ENCODE measurements at places on chromosomes 7 and 10.

DNA sequence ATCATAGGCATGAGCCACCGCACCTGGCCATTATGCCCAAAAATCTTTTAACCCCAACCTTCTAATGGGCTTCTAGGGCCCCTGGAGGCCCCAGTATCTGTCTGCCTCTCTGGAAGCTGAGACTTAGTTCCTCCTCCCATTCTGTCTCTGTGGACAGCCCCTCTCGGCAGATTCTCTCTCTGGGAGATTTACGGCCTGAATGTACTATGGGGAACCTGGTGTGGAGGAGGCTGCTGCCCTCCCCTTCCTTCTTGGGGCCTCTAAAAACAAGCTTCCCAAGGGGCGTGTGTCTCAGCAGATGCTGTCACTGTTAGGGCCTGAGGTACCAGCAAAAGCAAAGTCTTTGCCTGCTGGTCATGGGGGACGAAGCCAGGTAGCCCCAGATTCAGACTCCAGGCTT is 35.8 kb upstream of the PRKAR1B start:
- DNase-seq = no peak

GRCh38 chr7:155163696-155164095 is 93.6 kb downstream of the HTR5A start:
- no peak for DNase-seq

DNA sequence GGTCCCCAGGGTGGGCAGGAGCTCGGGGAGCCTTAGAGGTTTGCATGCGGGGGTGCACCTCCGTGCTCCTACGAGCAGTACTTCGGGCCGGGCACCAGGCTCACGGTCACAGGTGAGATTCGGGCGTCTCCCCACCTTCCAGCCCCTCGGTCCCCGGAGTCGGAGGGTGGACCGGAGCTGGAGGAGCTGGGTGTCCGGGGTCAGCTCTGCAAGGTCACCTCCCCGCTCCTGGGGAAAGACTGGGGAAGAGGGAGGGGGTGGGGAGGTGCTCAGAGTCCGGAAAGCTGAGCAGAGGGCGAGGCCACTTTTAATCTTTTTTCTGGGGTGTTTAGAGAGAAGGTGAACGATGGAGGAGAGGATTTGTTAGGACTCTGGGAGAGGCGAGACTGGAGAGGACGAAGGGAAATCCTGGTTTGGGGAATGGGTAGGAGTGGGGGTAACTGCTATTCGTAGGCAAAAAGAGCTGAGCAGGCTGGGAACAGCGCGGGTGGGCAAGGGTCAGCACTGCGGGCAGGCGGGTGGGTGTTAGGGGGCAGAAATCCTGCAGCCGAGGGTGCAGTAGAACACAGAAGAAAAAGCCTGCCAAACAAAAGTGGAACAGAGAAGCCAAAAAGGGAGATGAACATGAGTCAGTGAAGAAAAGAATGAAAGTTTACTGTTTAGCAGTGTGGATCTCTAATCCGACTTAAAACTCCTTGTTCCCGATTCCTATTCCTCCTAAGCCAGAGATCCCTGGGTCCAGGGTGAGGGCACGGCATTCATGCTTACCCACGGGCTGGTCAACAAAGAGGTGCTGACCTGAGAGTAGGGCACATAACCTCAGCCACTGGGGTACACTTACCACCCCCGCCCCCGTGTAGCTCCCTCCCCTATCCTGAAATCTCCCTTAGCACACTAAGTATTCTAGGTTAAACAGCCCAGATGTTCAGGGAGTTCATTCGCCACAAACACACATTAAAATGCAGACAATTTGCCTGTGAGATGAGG is 26.9 kb downstream of the PRSS2 start:
- DNase-seq = no peak

GRCh38 chr10:83410570-83410969 is 728.7 kb upstream of the GHITM start:
- DNase-seq = no peak

DNA sequence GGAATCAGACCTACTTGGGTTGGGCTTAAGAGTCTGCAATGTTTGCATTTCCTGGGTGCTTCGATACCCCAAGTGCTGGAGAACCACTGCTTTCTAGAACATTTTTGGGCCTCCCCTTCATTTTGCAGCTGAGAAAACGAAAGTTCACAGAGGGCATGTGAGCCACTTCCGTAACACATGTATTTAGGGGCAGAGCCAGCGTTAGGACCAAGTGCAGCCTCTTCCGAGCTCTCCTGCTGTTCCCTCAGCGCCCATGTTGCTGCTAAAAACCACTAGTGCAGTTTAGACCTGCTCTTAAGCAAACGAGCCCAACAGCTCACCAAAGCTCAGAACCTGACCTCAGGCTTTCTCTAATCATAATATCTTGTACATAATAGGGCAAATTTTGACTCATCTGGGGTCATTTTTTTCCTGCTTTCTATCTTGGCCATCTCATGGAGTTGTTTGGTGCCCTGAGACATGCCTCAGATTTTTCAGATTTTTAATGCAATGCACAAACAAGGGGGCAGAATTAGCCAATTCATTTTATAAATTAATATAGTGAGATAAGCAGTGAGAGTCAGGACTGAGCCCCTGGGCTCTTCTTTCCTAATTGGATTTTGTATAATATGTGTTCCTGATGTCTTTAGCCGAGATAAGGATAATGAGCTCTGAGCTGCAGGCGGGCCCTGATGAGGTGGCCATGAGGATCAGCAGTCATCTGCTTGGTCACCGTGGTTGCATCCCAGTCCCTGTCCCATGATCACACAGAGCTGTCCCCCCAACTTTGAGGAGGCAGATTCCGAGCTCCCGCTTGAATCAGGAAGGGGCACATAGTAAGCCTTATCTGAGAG is 12.9 kb downstream of the BAG3 start:
- DNase-seq = peak; percentile 67

GRCh38 chr7:125193263-125193662 is 263.6 kb upstream of the POT1 start:
- DNase-seq = no peak

- no peak for DNase-seq
Measured at GRCh38 chr7:150993511-150993910, 2.7 kb downstream of the NOS3 start.

- DNase-seq = peak; percentile 33
Measured at GRCh38 chr10:93288679-93289634, 193.2 kb downstream of the MYOF start.

DNA sequence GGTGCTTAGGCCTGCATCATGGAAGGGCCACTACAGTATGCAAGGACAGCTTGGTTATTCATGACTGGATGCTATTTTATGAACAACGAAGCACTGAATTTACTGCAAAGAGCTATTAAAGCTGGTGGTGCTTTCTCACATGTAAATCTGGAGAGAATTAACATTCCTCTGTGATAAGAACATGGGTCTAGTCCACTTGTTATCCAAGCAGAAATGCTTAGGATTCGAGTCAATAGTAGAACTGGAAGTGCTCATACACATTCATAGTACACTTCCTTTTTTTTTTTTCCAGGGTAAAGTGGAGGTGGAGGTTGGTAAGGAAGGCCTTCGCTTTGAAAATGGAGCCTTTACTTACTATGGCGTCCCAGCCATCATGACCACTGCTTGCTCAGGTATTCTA is 35.0 kb downstream of the CNNM1 start:
- DNase-seq = no peak

- no peak for DNase-seq
Measured at GRCh38 chr10:117217196-117217761, 20.0 kb downstream of the KCNK18 start.

DNA sequence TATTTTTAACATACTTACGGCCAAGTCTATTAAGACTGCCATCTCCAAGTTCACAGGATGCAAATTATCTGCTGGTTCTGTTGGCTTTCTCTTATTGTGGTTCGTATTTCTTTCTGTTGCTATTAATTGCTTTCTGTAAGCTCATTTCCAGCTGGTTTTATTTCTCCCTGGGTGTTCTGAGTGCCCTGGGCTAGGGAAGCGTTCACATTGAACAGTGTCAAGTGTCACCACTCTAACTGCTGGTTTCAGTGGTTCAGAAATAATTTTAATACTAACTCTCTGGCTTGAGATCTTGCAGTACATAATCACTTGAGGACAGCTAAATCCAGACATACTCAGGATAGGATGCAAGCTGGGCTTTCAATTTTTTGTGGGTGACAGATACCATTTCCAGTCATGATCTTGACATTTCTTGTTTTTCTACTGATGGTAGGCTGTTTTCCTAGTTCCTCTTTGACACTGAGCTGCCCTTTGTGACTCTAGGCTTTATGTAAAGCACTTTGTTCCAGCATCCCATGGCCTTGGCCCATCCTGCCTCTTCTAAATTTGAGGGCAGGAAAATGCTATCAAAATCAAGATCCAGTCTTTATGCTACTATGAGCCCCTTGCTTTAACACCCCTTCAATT is 117.6 kb downstream of the SNX13 start:
- no peak for DNase-seq

GRCh38 chr7:128003787-128004186 is 27.4 kb downstream of the LRRC4 start:
- no peak for DNase-seq

DNA sequence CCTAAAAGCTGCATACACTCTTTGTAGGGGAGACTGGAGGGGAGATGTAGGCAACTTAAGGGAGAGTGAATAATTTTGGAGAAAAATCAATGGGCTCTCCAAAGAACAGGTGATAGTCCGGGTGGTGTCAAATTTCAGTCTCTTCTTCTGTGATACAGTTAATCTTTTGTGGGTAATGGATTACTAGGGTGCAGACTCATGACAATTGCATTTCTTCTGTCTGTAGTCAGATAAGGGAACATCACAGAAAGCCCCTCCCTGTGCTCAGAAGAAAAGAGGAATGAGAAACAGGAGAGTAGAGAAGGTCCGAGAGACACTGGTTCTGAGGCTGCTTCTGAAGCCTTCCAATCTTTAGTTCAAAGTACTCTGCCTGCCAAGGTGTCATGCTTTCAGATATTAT is 1140.7 kb upstream of the LRRN3 start:
- no peak for DNase-seq

DNA sequence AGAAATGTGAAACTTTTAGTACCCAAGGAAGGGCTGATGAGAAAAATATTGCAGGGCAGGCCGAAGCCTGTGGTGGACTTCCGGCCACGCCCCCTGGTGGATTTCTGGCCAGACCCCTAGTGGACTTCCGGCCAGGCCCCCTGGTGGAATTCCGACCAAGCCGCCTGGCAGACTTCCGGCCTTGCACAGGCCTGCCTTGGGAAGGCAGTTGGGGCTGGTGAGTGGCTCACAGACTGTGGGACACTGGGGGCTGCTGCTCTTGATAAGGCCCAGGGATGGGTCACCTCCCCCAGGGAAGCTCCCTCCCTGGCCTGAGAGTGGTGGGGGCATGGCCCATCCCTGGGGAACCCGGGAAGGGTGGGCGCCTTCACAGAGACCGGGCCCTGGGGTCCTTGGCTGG is 116.4 kb upstream of the MKI67 start:
- DNase-seq = no peak

- DNase-seq = no peak
Measured at GRCh38 chr7:152909683-152910544, 150.4 kb downstream of the ACTR3B start.

DNA sequence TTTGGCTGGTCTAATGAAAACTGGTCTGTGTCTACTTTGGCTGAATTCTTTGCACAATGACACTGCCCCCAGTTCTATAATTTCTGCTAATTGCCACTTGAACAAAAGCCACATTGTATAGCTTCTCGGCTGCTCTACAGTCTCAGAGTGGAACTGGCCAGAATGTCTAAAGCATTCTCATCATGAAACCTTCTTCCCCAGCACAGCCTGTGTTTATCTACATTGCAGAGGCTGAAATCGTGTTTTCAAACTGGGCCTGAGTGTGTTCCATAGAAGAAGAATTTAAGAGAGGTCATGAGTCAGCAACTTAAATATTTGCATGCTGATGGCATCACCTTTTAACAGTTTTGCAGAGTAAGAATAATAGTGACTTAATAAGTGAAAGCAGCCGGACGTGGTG is 177.2 kb downstream of the BUB3 start:
- DNase-seq = no peak

DNA sequence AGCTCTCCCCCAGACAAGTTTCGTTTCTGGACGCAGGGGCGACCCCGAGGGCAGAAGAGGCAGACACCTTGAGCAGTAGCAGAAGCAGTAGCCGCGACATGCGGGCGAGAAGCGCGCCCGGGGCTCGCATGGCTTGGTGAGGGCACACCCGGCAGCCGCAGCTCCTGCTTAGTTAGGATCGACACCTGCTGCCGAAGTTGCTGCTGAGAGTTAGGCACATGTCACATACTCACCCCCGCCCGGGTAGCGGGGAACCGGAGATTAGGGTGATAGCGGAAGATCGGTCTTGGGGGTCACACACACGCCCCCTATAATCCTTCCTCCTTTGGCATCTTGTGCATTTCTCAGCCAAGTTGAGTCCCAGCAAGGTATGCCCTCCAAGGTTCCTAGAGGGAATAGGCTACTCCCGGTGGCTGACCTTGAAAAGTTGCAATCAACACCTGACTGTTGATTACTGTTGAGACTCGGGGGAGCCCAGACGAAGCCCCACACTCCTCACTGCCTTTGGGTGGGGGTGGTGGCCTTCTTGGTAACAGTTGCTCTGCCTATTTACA is 668 bp downstream of the GPR37 start:
- no peak for DNase-seq

DNA sequence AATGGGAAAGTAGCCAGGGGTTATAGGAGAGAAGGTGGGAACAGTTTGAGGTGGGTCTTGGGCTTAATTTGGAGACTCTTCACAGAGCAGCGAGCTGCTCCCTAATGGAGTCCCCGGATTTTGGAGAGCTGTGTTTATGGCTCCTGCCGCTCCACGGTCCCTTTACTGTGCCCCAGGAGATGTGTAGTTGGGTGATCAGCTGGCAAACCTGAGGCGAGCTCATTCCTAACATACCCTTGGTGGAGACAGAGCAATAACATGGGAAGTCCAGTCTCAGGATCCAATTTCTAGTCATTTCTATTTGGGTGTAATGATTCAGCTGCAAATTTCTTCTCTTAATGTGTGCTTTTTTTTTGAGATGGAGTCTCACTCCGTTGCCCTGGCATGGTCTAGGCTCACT is 1.5 kb downstream of the GARIN1A start:
- DNase-seq = no peak

DNA sequence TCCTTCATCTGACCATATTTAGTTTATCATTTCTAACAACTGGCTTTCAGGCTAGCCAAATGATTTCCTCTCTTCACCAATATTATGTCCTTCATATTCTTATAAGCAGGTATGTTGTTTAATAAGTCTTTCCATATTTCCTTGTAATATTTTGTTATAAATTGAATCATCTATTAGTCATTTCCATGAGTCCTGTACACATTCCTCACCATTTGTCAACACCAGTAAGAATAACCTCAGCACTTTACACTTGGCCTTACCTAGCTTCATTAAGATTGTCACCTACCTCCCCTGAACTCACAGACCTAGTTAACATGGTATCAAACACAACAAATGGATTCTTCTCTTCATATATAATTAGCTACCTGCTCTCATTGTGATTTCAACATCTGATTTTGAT is 282.3 kb downstream of the SEMA3D start:
- DNase-seq = no peak

DNA sequence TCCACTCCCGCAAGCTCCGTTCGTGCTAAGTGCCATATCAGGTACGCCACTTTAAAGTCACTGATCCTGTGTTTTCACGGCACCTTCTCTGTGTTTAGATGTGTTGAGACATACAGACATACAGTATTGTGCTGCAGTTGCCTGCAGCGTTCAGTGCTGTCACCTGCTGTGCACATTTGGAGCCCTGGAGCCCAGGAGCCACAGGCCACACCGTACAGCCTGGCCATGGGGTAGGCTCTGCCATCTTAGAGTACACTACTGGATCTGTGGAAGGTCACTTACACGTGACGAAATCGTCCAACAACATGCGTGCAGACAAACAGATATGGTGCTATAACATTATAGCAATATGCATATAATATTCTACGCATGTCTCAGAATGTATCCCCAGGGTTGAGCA is 111.3 kb downstream of the ELFN1 start:
- no peak for DNase-seq
